ENCODE measurements at places on chromosomes 1 and 21.

GRCh38 chr1:111275079-111275478 lies 15.6 kb upstream of the CHIA start:
- DNase-seq = no peak

DNA sequence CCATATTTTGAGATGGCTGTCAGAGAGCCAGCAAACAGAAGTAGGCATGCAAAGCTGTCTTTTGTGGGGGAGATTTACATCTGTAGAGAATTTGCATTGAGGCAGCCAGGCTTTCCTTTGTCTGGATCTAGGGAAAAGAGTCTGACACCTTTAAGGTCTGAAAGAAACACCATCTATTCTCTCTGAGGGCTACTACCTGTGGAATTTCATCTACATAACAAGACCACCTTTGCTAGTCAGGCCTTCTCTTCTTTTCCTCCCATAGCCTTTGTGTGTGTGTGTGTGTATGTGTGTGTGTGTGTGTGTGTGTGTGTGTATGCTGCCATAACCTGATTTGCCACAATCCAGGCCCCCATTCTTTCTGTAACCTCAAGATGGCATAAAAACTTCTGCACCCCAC lies 28.4 kb upstream of the DMRTB1 start:
- no peak for DNase-seq

GRCh38 chr1:180208264-180208663 lies 21.8 kb upstream of the LHX4 start:
- DNase-seq = no peak

DNA sequence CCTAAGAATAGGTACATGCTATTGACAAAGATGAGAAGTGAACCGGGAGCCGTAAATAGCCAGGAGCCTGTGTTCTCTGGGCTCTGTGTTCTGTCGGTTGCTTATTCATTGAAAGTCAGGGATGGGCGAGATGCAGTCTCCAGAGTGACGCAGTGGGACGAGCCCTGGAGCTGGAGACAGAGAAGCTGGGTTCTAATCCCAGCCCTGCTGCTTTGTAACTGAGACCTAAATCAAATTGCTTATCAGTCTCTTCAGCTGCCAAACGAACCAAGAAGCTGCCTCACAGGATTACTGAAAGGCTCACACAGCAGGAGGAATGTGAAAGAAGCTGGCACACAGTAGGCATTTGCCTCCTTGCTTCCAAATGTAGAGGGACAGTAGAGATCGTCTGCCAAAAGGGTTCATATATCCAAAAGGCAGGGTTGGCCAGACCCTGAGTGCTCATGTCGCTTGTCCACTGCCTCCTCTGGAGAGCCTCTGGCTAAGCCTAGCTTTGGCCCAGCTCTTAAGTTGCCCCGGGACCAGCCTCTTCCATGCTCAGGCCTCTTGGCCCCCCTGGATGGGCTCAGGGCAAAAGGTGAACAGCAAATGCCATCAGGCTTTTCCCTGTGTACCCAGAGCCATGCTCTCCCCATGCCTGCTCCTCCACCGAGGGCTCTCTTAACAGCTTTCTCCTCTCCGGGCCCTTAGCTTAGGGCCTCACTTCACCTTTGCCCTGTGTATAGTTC lies 134.2 kb upstream of the IPO9 start:
- no peak for DNase-seq

- no peak for DNase-seq
Measured at GRCh38 chr1:244444854-244445253, 6.9 kb downstream of the ADSS2 start.
